ENCODE measurements at places on chromosomes 7 and 10. TPM values are rescaled to one million over a fixed set of nuclear protein-coding genes. Genes with fewer than 3 reads are reported as not detected.

DNA sequence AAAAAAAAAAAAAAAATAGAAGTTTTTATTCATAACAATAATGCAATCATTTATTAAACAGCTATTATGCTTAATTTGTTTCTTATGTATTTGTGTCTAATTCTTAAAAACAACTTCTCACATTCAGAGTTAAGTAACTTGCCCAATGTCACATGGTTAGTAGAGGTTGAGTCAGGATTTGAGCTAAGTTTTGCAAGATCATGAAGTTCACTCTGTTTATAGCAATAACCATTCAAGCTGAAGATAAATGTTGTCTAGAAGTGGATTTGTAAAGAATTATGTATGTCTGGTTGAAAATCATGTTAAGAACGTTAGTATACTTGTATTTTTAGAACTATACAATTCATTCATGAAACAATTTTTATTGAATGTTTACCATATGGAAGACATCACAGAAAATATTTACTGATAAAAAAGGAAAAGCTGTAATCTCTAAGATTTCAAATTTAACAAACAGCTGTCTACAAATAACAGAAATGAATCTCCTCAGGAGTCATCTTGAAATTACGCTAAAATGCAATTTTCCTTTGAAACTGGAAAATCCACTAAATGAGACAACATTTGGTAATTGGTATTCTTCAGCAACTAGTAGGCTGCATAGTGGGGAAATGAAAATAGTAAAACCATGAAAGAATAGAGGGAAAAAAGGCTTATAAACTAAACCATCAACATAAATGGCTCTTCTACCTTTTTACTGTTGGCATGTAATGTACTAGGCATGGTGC is 70.5 kb upstream of the AHR start:
- no peaks in the 10 kb centered on the region for H3K36me3 ChIP-seq
- H3K4me1 ChIP-seq: no peaks in the 10 kb centered on the region
- H3K27ac ChIP-seq: no peak overlapping the region
- H3K4me3 ChIP-seq: no peak overlapping the region

GRCh38 chr7:146725520-146725919 is 608.9 kb downstream of the CNTNAP2 start:
- H3K4me1 ChIP-seq: no peaks in the 10 kb centered on the region
- H3K4me3 ChIP-seq: no peak overlapping the region
- no peaks in the 10 kb centered on the region for H3K36me3 ChIP-seq
- H3K27me3 ChIP-seq: no peaks in the 10 kb centered on the region
- H3K27ac ChIP-seq: no peak overlapping the region

DNA sequence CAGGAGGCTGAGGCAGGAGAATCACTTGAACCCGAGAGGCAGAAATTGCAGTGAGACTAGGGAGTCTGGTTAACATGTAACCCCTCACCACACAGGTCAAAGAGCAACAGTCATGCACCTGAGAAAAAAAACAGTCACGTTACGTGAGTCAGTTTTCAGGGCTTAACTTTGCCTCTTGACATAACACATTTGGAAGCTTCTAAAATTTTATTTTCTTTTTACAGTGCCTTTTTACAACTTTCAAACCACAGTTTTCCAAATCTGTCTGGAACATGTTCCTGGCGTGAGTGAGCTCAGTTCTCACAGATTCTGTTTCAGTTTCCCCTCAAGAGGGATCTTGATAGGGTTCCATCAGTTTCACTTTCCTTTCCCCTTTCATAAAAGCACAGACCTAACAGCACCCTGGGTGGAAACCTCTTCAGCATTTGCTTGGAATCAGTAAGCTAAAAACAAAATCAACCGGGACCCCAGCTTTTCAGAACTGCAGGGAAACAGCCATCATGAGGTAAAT is 4.4 kb downstream of the IFIT3 start:
- H3K4me1 ChIP-seq: peaks cover 34% of the 10 kb centered on the region
- DNase-seq: peak; percentile 75
- no peaks in the 10 kb centered on the region for H3K36me3 ChIP-seq
- H3K27me3 ChIP-seq: no peaks in the 10 kb centered on the region
- peak overlapping the region; percentile 79 for H3K4me3 ChIP-seq

GRCh38 chr7:55570218-55570873 is 2.0 kb downstream of the VOPP1 start:
- peak overlapping the region; percentile 87 for H3K27ac ChIP-seq
- DNase-seq: peak; percentile 68
- H3K36me3 ChIP-seq: no peaks in the 10 kb centered on the region
- peak overlapping the region; percentile 85 for H3K4me3 ChIP-seq
- peaks cover 52% of the 10 kb centered on the region for H3K4me1 ChIP-seq

GRCh38 chr10:98262571-98262970 is 5.4 kb downstream of the LOXL4 start:
- no peak overlapping the region for H3K27ac ChIP-seq
- H3K4me3 ChIP-seq: no peak overlapping the region
- peaks cover 13% of the 10 kb centered on the region for H3K4me1 ChIP-seq
- H3K27me3 ChIP-seq: no peaks in the 10 kb centered on the region

DNA sequence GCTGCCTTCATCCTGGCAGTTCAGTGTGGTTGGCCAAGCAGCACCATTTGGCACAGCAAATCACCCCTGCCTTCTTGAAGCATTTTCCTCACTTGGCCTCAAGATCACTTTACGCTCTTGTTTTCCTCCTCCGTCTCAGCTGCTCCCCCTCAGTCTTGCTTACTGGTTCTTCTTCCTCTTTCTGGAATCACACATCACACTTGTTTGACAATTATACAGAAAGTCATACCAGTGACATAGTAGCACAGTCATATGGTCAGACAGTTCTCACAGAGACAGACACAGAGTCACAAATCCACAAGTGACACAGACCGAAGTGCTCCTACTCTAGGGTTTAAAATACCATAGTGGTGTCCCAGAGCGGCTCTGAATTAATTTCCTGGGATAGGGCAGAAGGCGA is 43.8 kb upstream of the ARL4A start:
- H3K36me3 ChIP-seq: no peaks in the 10 kb centered on the region
- no peaks in the 10 kb centered on the region for H3K27me3 ChIP-seq
- no peak for DNase-seq
- peaks cover 22% of the 10 kb centered on the region for H3K4me1 ChIP-seq
- no peak overlapping the region for H3K4me3 ChIP-seq

DNA sequence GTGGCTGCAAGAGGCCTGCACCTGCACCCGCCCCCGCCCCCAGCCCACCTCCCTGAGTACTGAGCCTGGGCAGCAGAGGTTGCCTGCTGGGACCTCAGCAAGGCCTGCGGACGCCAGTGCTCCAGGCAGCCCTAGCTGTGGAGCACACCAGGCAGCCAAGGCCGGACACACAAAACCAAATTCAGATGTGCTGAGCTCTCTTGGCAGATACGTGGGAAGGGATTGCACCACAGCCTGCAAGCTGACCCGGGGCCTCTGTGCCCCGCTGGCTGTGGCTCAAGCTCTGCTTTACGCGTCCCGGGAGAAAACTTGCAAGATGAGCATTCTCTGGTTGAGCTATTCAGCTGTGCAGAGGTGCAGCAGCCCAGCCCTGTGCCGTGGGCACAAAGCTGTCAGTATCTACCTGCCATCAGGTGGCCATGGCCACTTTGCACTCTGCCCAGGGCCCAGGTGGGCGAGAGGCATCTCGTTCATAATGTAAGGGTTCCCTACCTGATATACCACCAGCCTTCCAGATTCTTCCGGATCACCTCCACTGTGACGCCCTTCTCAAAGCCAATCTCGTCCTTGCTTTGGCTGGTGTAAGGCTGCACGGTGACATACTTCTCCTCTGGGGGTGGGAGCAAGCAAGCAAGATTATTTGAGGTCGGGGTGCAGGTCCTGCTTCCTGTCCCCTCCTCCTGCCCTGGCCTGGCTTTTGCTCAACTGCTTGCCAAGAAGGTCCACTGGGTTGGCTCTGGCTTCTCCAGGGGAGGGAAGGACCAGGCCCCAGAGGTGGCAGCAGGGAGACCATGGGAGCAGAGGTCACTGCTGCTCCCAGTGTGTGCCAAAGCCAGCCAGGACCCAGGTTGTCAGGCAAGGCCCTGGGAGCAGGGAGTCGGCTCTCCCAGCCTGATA is 123.4 kb downstream of the NEURL1 start:
- peaks cover 27% of the 10 kb centered on the region for H3K36me3 ChIP-seq
- peak; percentile 98 for DNase-seq
- H3K4me3 ChIP-seq: no peak overlapping the region
- H3K4me1 ChIP-seq: peaks cover 74% of the 10 kb centered on the region
- H3K27me3 ChIP-seq: no peaks in the 10 kb centered on the region
- H3K27ac ChIP-seq: peak overlapping the region; percentile 81

GRCh38 chr7:94426980-94427875 is 32.5 kb downstream of the COL1A2 start:
- peak overlapping the region; percentile 100 for H3K27ac ChIP-seq
- no peak overlapping the region for H3K4me3 ChIP-seq
- peaks cover 34% of the 10 kb centered on the region for H3K4me1 ChIP-seq
- peak; percentile 33 for DNase-seq

GRCh38 chr10:110530131-110530831 is 32.6 kb downstream of the DUSP5 start:
- peak overlapping the region; percentile 75 for H3K27ac ChIP-seq
- H3K4me1 ChIP-seq: peaks cover 52% of the 10 kb centered on the region
- peak overlapping the region; percentile 55 for H3K4me3 ChIP-seq
- H3K36me3 ChIP-seq: no peaks in the 10 kb centered on the region
- no peaks in the 10 kb centered on the region for H3K27me3 ChIP-seq

DNA sequence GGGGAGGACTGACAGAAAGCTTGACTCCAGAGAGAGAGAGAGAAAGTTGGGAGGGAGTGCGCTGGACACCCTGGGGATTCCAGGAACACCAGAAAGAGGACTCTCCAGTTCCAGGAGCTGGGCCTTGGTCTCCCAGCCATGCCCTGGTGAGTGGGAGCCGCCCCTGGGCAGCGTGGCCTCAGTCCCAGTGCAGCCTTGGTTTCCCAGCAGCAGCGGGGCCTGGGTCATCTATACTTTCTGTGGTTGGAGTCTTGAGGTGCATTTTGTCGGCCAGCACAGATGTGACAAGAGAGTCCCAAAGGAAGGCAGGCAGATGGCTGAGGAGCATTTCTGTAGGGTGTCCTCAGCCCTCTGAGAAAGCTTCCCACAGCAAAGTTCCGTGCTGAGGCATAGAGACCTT is 334.7 kb upstream of the ZNF32 start:
- H3K4me3 ChIP-seq: no peak overlapping the region
- no peaks in the 10 kb centered on the region for H3K4me1 ChIP-seq
- no peak for DNase-seq
- no peaks in the 10 kb centered on the region for H3K36me3 ChIP-seq
- H3K27me3 ChIP-seq: no peaks in the 10 kb centered on the region

DNA sequence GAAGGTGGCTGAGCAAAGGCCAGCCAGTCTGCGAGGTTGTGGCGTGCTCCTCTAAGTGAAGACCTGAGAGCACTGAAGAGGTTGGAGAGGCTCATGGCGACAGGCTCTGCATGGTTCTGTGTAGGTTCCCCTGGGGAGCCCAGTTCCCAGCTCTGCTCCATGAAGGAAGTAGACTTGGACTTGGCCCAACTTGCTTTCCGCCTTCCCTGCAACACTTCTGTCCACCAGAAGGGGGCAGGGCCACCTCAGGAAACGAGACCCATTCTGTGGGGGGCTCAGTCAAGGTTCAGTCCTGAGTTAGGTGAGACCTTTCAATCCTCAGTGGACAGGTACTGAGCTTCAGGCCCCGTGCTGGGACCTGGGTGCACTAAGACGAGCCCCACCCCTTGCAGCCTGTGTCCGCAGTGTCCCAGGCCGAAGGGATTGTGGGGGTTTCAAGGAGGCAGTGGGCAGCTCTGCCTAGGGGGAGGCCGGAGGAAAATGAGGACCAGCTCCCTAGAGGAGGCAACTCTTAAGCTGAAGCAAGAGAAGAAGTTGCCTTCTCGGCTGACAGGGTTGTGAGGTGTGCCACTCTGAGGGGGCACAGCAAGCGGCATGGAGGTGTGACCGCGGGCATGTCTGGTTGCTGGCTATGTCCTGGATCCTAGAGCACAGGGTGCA is 15.0 kb upstream of the PCBD1 start:
- DNase-seq: peak; percentile 76
- no peaks in the 10 kb centered on the region for H3K4me1 ChIP-seq
- H3K27me3 ChIP-seq: no peaks in the 10 kb centered on the region

DNA sequence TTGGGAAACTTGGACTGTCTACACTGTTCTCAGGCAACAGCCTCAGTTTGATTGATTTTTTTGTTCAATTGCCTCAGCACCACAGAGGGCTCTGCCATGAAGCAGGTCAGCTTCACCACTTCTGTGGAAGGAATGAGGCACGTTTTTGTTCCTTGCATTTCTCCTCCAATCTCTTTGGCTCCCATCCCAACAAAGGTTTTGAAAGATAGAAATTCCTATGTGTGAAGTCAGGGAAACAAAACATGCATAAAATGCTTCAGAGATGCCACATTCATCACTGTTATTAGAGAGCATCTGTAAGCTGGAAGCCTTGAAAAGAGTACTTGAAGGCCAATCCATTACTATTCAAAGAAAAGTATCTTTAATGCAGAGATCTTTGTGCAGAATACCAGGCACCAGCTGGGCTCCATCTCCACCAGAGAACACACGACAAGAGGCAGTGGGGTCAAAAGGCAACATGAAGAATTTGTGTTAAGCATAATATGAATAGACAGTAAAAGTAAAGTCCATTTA is 249.1 kb upstream of the LYZL1 start:
- no peaks in the 10 kb centered on the region for H3K4me1 ChIP-seq
- DNase-seq: peak; percentile 51
- H3K4me3 ChIP-seq: no peak overlapping the region
- H3K36me3 ChIP-seq: no peaks in the 10 kb centered on the region
- H3K27me3 ChIP-seq: no peaks in the 10 kb centered on the region

- H3K27me3 ChIP-seq: 0 out of 2 replicates have a peak, but pooled peaks cover 3% of the 10 kb centered on the region
- H3K36me3 ChIP-seq: no peaks in the 10 kb centered on the region
- H3K4me3 ChIP-seq: no peak overlapping the region
- no peak for DNase-seq
- H3K27ac ChIP-seq: no peak overlapping the region
- H3K4me1 ChIP-seq: no peaks in the 10 kb centered on the region
Observed at GRCh38 chr7:96527133-96527827, 182.4 kb downstream of the SEM1 start.

- no peak overlapping the region for H3K27ac ChIP-seq
- H3K4me3 ChIP-seq: no peak overlapping the region
Observed at GRCh38 chr10:1123972-1124371, 67.8 kb downstream of the WDR37 start.

GRCh38 chr10:92747600-92747999 is 57.8 kb downstream of the HHEX start:
- no peaks in the 10 kb centered on the region for H3K36me3 ChIP-seq
- no peak overlapping the region for H3K27ac ChIP-seq
- H3K4me1 ChIP-seq: no peaks in the 10 kb centered on the region
- peaks cover 13% of the 10 kb centered on the region for H3K27me3 ChIP-seq

GRCh38 chr7:6172910-6173295 is 99.5 kb downstream of the CYTH3 start:
- no peaks in the 10 kb centered on the region for H3K27me3 ChIP-seq
- no peak overlapping the region for H3K27ac ChIP-seq

DNA sequence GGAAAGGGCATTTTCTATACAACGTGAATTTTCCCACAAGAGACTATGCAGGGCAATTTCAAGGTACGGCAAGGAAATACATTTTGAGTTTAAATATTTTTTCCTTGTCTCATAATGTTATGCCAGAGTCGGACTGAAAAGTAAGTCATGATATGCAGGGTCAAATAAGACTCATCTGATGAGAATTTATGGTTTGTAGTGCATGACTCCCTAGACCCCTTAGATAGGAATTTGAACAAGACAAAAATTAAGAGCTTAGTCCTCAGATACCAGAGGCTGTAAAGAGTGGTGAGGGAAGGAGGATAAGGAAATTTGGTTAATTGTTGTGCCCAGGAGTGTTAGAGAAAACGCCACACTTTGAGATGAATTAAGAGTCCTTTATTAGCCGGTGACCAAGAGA is 616.6 kb downstream of the XPNPEP1 start:
- H3K27me3 ChIP-seq: no peaks in the 10 kb centered on the region
- DNase-seq: no peak
- H3K27ac ChIP-seq: no peak overlapping the region
- no peaks in the 10 kb centered on the region for H3K36me3 ChIP-seq

The MSMB gene
- not detected for total RNA-seq

The PITX3 gene
- not detected for total RNA-seq

The MUC12 gene
- 1.5 TPM for total RNA-seq

The LEP gene
- total RNA-seq: 0.22 TPM
